Neural crest cell (in vitro differentiated cells): ENCODE measurements at places on chromosomes 6 and 20.

- DNase-seq, result no peak
Measured at GRCh38 chr6:11656491-11656890, 118.9 kb downstream of the TMEM170B start.

DNA sequence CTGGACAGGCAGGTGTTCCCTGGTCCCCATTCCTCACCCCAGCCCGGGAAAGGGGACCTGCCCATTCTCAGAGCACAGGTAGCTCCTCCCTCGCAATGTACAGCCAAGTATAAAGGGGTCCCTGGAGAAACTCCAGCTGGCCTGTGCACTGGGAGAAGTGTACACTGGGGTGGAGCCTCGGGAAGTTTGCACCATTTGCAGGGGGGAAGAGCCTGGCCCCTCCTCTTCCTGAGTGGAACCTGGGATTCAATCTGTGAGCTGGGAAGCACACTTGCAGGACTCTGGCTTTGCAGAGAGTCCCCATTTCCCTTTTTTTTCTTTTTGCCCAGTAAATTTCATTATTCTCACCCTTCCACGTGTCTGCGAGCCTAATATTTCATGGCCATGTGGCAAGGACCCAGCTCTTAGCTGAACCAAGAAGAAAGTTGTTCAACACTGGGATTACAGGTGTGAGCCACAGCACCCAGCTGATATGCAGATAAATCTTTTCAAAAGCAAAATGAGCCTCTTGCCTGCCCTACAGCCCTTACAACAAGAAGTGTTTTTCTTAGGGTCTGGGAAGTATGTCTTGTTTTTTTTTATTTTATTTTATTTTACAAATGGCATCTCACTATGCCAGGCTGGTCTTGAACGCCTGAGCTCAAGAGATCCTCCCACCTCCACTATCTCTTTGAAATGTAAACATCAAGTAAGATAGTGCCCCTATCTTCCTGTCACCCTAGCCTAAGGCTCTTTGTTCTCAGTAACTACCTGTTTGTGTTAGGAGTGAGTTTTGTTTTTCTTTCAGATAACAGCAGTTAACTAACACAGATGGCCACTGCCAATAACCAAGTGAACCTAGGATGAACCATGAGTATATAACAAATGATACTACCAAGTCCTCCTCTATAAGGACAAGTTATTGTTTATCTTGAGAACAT lies 9.3 kb upstream of the RNGTT start:
- no peak for DNase-seq

- DNase-seq, result no peak
Measured at GRCh38 chr6:45625191-45625664, 247.5 kb upstream of the SUPT3H start.

DNA sequence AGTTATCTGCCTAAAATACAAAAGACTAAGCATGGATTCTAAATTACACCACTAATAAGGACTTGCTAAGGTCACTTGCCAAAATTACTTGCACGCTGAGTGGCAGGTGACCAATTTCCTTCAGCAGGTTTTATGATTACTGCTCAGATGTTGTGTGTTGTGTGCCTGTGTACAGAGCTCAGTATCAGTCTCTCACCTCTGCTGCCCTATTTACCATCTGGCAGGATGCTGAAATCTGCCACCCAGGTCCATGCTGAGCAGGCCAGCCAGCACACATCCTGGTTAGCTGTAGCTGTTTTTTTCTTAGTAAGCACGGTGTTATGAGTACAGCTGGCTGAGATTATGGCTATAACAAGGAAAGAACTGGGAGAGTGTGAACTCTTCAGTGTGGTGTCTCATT lies 34.0 kb downstream of the ELOVL4 start:
- DNase-seq, result no peak

DNA sequence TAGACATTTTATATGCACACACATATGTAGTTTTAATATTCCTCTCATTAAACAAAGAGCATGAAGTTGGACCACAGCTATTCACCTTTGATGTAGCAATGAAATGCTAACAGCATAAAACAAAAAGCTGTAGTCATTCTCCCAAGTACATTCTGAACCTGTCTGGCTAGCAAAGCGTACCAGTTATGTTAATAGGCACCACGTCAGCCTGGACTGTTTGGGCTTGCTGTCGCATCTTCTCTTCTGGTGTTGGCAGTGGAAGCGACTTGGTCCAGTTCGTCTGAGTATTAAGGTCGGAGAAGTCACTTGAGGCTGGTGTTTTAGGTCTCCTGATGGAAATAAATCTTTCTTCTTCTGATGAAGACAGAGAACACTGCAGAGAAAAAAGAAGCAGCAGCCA lies 42.8 kb downstream of the HEBP2 start:
- DNase-seq, result no peak

- no peak for DNase-seq
Measured at GRCh38 chr6:30767158-30767943, 23.0 kb upstream of the IER3 start.

GRCh38 chr6:152952045-152952444 lies 30.8 kb downstream of the FBXO5 start:
- no peak for DNase-seq
